ENCODE measurements at places on chromosomes 1 and 21.

GRCh38 chr1:64470665-64471217 is 812 bp downstream of the CACHD1 start:
- no peak for DNase-seq

DNA sequence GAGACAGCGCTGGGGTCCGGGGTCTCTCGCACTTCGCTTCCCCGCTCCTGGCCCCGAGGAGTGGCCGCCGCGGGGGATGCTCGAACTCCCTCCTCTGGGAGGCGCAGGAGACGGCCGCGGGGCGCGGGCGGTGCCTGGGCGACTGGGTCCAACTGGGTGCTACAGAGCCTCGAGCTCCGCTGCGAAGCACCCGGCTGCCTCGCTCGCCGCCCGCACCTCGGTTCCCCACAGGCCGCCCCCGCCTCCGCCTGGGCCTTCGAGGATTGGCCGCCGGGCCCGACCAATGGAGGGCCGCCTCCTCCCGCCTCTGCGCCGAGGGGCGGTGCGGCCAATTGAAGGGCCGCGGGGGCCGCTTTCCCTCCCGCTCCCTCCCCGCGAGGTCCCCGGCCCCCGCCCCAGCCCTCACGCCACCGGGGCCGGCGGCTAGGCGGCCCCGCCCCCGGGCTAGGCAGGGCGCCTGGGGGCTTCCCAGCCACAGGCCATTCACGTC is at the start of gene CNN3:
Gene CNN3, minus strand, starts transcription at position 196 of the 490 bp plus-strand sequence. CDS start 216 bp downstream, outside the sequence.
- peak; percentile 52 for DNase-seq

DNA sequence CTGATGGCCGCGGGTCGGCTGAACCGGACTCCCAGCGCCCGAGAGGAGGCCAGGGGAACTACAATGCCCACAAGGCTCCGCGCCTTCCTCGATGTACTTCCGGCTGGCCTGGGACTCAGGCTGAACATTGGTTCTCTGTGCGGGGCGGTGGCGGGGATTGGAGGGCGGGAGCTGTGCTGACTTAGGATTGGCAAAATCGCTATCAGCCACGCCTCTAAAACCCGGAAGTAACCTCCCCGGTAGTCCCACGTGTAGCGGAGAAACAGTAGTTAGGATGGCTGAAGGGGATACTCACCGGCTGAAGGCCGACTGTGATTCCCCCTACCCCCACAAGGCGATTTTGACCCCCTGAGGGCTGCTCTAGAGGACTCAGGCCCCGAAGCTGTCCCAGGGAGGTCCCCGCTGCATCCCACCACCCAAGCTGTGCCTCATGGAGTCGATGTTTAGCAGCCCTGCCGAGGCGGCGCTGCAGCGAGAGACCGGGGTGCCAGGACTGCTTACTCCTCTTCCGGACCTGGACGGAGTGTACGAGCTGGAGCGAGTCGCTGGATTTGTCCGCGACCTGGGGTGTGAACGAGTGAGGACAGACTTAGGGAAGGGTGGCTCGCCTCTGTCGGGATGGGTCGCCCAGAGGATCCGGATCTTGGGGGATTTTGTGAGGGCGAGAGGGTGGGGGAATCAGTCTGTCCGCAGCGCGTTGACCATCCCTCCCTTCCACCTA is at the start of gene DPH2:
Gene DPH2, plus strand, starts transcription at position 265 of the 721 bp plus-strand sequence. Its CDS starts 166 bp downstream, at position 431.
- no peak for DNase-seq

DNA sequence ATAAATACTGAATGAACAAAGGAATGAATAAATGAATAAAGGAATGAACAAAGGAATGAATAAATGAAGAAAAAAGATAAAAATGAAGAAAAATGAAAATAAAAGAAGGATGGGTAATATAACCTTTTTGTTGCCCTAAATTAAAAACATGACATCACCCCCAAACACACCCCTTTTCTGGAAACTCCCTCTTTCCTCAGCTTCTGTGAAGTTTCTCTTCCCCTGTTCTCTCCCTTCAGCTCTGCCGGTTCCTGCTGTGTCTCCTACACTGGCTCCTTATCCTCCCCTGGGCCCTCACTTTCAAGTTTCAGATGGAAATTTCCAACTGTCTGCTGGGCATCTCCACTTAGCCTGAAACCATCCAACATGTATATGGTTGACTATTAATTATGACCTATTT is 37.9 kb downstream of the RAB3B start:
- DNase-seq, result no peak

GRCh38 chr21:28516021-28516420 is 476.7 kb downstream of the LTN1 start:
- DNase-seq, result no peak

- DNase-seq, result no peak
These were observed 96.6 kb downstream of the LRIG2 start for GRCh38 chr1:113169591-113169990.

GRCh38 chr1:55167224-55167871 is 47.8 kb downstream of the USP24 start:
- DNase-seq, result no peak

- DNase-seq, result no peak
These were observed 169.8 kb upstream of the FOXD3 start for GRCh38 chr1:63152572-63152971.

GRCh38 chr21:33831962-33832659 is 83.5 kb downstream of the ATP5PO start:
- DNase-seq, result no peak

GRCh38 chr1:41806472-41807155 is 112.1 kb downstream of the HIVEP3 start:
- DNase-seq, result no peak

DNA sequence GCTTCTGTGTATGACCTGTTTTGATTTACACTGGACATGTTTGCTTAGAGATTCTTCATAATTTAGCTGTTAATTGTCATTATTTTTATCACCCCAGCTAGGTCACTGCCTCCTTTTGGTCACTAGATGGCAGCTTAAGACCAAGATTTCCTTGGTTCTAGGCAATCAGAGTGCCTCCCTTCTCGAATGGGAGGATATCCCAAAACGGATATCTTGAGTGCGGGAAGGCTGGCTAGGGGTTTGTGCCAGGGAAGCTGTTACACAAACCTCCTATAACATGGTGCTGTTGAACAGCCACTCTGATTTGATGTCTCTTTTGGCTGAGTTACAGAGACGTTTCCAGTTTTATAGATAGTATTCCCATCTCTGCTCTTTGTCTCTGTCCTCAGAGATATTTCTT is 283.5 kb downstream of the S1PR1 start:
- no peak for DNase-seq

DNA sequence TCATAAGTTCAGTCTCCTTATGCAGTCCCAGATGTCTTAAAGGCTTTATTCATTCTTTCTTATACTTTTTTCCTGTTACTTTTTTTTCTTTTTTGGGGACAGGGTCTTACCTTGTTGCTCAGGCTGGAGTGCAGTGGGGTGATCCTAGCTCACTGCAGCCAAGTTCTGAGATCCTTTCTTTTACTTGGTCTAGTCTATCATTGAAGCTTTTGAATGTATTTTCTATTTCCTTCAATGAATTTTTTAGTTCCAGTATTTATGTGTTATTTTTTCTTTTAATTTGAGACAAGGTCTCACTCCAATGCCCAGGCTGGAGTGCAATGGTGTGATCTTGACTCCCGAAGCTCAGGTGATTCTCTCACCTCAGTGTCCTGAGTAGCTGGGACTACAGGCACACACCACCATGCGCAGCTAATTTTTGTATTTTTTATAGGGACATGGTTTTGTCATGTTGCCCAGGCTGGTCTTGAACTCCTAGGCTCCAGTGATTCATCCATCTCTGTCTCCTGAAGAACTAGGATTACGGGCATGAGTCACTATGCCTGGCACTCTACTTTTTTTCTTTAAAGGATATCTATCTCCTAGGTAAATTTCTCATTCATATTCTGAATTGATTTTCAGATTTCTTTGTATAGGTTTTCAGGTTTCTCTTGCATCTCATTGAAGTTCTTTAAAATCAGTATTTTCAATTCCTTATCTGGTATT is 26.1 kb upstream of the GTF2B start:
- DNase-seq, result no peak

DNA sequence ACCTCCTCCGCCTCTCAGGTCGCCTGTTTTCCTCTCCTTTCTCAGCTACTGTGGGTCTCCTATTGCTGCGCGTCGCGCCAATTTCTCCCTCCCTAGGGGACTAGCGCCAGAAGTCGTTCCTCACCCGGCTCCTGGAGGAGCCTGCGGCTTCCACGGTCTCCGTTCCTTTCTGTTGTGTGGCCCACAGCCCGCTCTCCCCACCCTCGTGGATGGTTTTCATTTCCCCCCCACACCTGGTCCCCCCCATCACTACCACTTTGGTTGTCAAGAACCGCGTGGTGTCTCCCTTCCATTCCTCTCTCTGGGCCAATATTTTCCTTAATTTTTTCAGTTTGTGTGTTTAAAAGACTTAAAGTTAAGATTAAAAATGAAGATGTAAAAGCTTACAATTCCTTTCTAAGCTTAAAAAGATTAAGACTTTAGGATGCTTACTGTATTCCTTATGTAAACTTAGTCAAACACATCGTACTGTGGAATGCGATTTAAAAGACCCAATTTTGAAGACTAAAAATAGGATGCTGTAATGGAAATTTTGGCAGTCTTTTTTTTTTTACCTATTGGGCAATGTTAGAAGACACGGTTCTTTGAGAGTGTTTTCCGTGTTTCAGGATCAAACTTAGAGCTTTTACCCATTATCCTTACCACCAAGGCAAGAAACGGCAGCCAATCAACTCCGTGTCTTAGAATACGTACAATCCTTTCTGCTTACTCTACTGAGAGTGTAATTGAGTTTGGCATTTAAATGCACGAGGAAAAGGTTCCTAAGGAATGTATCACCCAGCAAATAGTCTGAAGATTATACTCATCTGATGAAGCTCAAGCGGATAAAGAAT is 773 bp downstream of the CNST start:
- DNase-seq, result no peak

DNA sequence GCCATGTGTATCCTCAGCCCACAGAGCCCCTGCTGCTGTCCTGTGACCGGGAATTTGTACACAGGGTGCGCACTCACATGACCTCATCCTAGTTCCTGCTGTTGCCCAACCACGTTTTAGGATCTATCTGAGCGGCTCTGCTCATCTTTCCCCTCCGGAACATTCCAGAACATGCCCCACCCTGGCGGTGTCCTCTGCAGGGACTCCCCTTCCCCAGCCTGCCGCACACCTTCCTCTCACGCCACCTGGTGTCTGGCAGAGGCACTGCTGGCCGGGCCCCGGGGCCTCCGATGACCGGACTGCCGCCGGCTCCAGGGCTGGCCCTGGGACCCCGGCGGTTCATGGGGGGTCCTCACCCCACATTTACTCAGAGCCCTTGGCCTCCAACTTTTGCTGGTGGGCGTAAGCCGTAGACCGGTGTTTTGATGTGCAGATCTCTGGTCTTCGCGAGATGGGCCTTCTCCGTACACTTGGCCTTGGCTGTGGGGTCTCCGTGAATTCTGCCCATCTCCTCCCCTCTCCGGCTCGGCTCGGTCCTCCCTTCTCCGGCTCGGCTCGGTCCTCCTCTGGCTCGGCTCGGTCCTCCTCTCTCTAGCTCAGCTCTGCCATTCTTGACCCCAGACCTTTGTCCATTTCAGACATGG is 29.5 kb downstream of the ARHGEF16 start:
- no peak for DNase-seq

GRCh38 chr1:180949616-180950000 is 36.9 kb downstream of the KIAA1614 start:
- DNase-seq, result no peak

DNA sequence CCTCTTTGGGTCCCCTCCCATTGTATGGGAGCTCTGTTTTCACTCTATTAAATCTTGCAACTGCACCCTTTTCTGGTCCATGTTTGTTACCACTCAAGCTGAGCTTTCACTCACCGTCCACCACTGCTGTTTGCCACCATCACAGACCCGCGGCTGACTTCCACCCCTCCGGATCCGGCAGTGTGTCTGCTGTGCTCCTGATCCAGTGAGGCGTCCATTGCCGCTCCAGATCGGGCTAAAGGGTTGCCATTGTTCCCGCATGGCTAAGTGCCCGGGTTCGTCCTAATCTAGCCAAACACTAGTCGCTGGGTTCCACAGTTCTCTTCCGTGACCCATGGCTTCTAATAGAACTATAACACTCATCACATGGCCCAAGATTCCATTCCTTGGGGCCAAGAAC is 157.2 kb downstream of the SEC16B start:
- DNase-seq, result no peak

- no peak for DNase-seq
These were observed 922 bp downstream of the PEX11B start for GRCh38 chr1:145917595-145917994.

DNA sequence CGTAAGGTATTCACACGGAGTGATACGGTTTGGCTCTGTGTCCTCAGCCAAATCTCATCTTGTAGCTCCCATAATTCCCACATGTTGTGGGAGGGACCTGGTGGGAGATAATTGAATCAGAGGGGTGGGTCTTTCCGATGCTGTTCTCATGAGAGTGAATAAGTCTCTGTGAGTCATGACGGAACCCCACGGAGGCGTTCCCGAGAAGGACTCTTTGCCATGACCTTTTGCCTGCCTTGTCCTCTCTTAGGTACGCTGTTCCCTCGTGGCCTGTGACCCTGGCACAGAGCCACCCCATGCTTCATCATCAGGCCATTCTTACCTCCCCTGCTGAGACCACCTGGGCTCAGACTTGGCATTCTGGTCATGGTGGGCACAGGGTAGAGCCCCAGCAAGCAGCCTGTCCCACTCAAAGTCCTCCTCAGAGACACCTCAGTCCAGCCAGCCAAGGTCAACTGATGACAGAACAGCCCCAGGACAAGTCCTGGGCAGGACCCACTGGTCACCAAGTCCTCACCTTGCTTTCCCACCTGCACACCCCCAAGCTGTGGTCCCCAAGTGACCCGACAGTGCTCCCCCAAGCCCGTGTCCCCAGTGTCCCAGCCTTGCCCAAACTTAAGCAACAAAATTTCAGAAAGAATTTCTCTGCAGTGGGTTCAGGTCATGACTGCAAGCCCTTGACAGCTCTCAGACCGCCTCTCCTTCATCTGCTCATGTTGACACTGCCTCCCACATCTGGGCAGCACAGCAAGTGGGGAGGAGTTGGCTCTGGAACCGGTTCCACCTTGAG is 158.4 kb downstream of the ACTL8 start:
- no peak for DNase-seq

- no peak for DNase-seq
These were observed 228.2 kb upstream of the PROX1 start for GRCh38 chr1:213759359-213760181.

GRCh38 chr21:45352621-45353139 is 52.3 kb upstream of the COL18A1 start:
- DNase-seq, result no peak

DNA sequence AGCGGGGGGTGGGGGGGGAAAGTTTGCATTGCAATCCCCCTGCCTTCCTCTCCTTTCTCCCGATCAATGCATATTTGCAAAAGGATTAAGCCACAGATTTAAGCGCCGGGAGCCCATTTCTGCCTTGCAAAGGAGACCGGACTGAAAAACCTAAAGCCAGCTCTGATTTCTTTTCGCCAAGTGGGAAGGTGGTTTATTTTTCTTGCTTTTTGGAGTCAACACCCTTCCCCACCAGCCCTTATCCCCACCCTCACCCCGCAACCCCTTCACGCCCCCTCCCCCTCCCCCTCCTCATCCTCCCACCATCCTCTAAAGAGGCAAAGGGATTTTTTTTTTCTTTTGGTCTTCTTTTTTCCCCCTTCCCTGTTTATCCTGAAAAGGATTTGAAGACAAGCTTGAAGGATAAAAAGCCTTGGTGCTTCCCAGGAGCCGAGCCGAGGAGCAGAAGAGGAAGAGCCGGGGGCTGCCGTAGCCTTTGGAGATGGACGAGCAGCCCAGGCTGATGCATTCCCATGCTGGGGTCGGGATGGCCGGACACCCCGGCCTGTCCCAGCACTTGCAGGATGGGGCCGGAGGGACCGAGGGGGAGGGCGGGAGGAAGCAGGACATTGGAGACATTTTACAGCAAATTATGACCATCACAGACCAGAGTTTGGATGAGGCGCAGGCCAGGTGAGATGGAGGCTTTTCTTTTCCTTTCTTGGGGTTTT is 513 bp downstream of the PBX1 start:
- no peak for DNase-seq
